ENCODE measurements at places on chromosomes 2 and 18.

DNA sequence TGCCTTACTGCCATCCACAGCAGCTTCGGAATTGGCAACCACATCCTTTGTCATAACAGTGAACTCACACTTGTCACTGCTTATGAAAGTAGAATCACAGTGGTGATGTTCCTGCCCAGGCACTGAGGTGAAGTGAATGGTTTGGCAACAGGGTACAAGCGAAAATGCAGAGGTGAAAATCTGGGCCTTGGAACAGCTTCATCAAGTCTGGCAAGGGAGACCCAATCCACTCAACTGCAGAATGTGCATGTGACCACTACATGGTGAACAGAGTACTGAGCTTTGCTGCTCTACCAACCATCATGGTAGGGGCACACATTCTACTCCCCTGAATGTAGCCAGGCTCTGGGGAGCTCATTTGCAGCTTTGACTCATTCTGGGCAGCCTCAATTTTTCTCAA, 15.0 kb upstream of the SKA1 start:
- no peak for DNase-seq

- no peak for DNase-seq
These were observed 565.2 kb upstream of the LINC00305 start for GRCh38 chr18:64714086-64714485.

DNA sequence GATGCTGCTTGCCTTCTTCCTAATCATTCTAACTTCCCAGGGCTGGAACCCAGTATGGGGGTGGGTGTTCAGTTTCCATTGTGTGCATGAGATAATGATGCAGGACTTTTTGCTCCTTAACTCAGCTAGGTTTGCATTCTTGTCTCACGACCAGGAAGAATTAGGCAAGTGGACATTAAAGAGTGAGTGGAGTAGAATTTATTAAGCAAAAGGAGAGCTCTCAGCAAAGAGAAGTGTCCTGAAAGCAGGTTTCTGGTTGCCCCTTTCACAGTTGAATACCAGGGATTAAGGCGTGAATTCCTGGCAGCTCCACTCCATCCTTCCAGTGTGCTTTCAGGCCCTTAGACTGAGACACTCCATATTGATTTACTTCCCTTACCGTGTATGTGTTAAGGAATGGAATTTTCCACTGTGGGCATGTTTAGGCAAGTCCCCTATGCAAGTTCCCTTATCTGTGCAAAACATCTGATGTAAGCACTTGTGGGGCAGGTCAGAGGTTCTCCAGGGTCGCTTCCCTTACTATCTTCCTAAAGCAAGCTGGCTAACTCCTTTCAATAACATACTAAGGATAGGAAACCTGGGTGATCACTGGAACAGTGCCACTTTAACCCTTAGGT, 126.5 kb downstream of the GPR39 start:
- peak; percentile 56 for DNase-seq

- DNase-seq = peak; percentile 23
These were observed 101.8 kb downstream of the XRCC5 start for GRCh38 chr2:216210701-216211540.

- no peak for DNase-seq
These were observed 169.6 kb downstream of the KCNS3 start for GRCh38 chr2:18047896-18048657.

DNA sequence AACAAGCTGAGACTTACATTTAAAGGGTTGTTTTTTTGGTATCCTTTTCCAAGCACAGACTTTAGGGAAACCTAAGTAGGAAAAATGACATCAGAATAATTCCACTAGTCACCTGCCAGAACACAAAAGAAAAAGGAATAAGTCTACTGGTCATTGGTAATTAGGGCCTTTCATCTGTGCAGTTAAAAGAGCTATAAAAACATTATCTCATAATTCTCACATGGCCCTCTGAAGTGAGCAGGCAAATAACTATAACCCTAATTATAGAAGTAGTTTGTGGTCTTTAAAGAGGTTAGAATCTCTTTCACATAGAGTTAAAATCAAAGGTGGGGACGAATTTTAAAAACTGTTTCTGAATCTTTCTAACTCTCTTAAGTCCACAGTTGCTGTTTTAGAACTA, 111.1 kb upstream of the B3GNT2 start:
- DNase-seq = no peak

GRCh38 chr2:64910523-64910922, 78.7 kb upstream of the SLC1A4 start:
- DNase-seq = no peak

DNA sequence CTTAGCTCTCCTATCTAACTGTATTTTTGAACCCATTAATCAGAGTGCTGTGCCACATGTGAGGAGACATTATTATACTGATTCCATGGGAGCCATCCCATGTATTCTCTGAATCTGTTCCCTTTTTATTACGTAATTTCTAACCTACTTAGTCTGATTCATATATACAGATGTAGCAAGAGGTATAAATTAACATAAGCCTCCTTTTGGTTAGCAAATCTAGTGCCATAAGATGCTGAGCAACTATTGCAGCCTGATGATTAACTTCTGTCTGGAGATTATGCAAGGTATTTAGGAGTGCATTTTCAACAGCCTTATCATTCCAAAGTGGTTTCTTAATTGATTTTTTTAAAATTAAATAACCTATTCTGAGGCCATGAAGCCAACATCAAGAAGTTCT, 114.1 kb upstream of the MSH2 start:
- DNase-seq = peak; percentile 31

- no peak for DNase-seq
These were observed 122.1 kb upstream of the ID2 start for GRCh38 chr2:8559805-8560204.

- DNase-seq = no peak
These were observed 24.1 kb downstream of the SLC14A2 start for GRCh38 chr18:45639408-45639807.

DNA sequence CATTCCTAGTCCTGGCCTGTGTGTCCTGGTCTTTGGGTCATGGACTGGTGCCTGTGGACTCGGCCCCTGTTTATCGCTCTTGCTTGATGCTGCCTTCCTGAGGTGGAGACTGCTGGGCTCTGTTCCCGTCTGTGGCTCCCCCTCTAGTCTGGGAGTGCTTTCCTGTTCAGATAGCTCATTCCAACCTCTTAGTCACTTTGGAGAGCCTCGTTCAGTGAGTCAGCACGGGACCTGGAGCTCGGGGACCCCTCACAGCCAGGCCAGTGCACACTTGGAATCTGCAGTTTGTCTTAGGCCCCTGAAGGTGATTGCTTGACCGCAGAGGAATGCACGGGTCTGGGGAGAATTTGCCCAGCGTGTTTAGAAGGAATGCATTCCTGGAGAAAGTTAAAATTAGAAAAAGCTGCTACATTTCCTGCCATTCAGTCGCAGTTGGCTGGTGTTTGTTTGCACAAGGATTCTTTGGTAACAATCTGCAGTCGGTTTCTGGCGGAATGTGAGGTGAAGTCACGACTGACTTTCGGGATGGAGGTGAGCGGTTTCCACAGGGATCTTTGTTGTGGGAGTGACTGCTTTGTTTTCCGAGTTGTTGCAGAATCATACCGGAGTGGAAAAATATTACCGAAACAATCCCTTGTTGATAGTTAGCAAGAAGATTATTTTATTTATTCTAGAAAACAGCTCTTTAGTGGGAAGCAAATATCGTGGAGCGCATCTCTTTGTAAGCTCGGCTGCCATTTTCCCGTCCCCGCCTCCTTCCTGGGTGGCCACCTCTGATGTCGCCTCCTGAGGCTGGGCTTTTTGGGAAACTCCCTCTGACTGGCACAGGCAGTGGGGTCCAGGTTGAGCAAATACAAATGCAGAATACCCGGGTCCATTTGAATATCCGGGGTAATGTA, 29.6 kb downstream of the SH3BP4 start:
- peak; percentile 10 for DNase-seq

- DNase-seq = no peak
These were observed 679 bp downstream of the TSGA10 start for GRCh38 chr2:99153921-99154604.

GRCh38 chr2:111656894-111657293, 227.1 kb downstream of the ANAPC1 start:
- no peak for DNase-seq

- no peak for DNase-seq
These were observed 172.9 kb upstream of the KLHL29 start for GRCh38 chr2:23211987-23212583.

GRCh38 chr2:163572850-163573249, 163.0 kb downstream of the FIGN start:
- no peak for DNase-seq

GRCh38 chr2:147525819-147526489, 318.9 kb upstream of the ACVR2A start:
- DNase-seq = no peak

DNA sequence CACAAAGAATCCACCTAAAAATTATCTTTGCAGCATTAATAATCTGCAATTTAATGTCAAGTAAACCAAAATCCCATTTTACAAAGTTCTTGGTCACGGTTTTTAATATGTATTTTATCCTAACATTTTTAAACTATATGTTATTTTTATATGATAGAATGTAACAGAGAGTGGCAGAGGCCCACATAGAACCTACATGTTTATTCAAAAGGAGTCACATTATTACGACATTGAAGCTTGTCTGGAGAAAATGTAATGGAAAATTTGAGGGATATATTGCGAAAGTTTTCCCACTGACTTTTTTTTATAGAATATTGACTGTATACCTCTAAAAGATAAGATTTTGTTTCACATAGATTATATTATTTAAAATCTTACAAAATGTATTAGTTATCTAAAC, 89.7 kb upstream of the COL3A1 start:
- DNase-seq = no peak

DNA sequence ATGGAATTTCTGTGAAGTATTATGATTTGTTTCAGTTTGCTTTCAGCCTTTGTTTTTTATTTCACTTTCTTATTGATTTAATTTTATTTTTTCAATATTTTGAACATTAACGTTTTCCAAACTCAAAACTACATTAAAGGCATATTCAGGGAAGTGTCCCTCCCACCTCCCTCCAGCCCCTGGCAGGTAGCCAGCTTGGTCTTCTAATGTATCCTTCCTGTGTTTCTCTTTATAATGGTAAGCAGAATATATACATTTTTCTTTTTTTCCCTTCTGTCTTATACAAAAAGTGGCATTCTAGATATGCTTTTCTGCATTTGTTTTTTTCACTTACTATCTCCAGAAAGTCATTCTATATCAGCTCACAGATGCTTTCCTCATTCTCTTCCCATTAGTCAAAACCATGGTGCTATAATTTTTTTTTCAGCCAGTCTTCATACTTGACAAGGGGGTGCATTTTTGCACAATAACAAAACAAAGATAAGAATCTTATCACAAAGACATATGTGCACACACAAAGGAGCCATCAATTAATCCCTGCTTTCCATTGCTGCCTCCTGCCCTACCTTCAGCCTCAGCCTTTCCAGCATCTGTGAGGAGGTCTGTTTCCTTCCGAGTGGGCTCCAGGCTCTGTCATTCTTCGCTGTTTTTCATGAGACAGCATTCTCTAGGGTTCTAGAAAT, 33.7 kb upstream of the TMEM177 start:
- DNase-seq = no peak

GRCh38 chr18:44777457-44778192, 96.9 kb downstream of the SETBP1 start:
- DNase-seq = no peak

- DNase-seq = no peak
These were observed 178.4 kb upstream of the COL3A1 start for GRCh38 chr2:188795762-188796161.

DNA sequence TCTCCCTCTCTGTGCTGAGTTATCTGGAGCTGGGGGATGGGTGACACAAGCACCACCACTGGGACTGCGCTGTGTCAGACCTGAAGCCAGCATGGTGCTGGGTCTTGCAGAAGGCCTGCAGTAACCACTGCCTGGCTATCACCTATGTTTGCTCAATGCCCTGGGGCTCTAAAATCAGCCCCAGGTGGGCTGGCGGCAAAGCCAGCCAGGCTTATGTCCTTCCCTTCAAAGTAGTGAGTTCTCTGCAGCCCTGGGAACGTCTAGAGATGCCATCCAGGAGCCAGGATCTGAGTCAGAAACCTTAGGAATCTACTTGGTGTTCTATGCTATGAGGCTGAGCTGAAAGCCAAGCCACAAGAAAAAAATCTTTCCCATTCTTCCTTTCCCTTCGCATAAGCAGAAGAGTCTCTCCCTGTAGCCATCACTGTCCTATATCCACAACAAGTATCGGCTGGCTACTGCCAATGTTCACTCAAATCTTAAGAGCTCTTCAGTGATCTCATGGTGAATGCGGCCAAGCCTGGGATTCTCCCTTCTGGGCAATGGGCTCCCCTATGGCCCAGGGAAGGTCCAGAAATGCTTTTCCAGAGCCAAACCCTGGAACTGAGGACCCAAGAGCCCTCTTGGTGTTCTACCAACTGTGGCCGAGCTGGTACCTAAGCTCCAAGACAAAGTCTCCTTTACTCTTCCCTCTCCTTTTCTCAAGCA, 248.7 kb downstream of the ZNF385B start:
- no peak for DNase-seq

- no peak for DNase-seq
These were observed 35.6 kb upstream of the APCDD1 start for GRCh38 chr18:10418836-10419235.

GRCh38 chr2:239767021-239767905, 257.9 kb downstream of the NDUFA10 start:
- DNase-seq = no peak

DNA sequence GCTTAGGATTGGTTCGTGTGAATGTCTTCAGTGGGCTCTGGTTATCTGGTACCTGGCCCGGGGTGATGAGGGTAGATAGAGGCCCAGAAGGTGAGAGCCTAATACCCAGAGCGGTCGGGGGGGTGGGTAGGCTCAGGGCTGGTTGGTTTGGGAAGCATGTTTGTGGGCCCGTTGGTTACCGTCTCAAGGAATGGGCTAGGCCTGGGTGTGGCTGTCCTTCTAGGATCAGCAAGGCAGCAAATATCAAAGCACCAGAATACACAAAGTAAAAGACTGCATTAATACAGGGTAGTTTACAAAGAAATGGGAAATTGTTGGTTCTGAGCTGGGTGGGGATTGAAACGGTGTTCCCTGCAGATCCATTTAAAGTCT, 6.0 kb upstream of the IL1R2 start:
- DNase-seq = no peak

DNA sequence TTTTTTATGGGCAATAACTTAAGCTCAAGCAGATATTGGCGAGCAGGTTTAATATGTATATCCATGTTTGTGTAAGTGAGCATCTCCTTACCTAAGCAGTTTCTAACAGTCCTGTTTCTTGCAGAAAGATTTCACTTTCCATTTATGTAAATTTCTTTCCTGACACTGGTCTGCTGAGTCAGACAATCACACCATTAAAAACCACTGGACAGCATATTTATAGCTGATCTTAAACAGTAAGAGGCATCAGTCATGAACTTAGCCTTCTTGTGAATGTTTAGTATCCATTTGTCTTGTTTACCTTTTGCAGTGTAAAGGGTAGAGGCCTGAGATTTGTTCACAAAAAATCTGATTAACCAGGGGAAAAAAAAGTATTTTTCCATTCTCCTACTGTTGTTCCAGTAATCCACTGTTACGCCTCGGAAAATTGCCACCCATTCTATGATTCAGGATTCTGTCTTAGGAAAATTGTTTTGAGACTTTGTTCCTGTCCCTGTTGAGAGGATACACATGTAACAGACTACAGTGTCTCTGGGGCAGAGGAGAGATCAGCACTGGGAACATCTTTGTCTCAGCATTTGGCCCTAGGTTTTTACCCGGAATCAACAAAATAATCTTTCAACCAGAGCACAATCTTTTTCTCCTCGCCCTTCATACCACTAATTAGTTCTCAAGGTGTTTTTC, 521.0 kb upstream of the NRP2 start:
- no peak for DNase-seq

- no peak for DNase-seq
These were observed 326.3 kb downstream of the CDH7 start for GRCh38 chr18:66077066-66077465.
